ENCODE measurements at places on chromosomes 7 and 10. TPM values are rescaled to one million over a fixed set of nuclear protein-coding genes. Genes with fewer than 3 reads are reported as not detected.

Gene SLC26A5
- not detected for total RNA-seq

Gene GPNMB
- 0.91 TPM for total RNA-seq

Gene PTPN20
- not detected for total RNA-seq

DNA sequence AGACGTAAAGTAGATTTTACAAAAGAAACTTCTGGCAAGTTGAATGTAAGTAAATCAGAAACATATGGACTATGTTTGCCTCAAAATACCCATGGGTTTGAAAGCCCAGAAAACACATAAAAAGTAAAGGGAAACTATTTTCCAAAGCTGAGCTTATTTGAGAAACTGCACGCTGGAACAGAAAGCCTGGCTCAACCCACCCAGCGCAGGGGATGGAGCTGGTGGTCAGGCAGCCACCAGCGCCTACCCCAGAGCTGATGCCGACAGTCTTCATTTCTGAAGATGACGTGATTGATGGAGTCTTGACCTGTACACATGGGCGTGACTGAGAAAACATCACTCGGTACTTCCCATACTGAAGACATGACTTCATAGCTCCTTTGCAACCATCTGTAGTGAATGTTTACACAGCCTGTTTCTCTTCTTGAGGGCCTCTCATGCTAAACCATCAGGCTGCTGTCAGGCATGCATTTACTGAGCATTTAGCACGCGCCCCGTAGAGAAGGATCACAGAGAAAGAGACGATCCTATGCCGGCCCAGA, 232.6 kb upstream of the AUTS2 start:
- peak overlapping the region; percentile 15 for H3K27ac ChIP-seq
- peak; percentile 67 for DNase-seq
- peaks cover 15% of the 10 kb centered on the region for H3K4me1 ChIP-seq
- no peak overlapping the region for H3K4me3 ChIP-seq
- no peaks in the 10 kb centered on the region for H3K36me3 ChIP-seq
- no peaks in the 10 kb centered on the region for H3K27me3 ChIP-seq

- H3K4me3 ChIP-seq: no peak overlapping the region
- no peaks in the 10 kb centered on the region for H3K27me3 ChIP-seq
- H3K4me1 ChIP-seq: peaks cover 30% of the 10 kb centered on the region
- no peak overlapping the region for H3K27ac ChIP-seq
- no peak for DNase-seq
These were observed 4.8 kb upstream of the CPA4 start for GRCh38 chr7:130288168-130288567.

- no peak overlapping the region for H3K27ac ChIP-seq
- no peak for DNase-seq
- H3K27me3 ChIP-seq: no peaks in the 10 kb centered on the region
- H3K4me1 ChIP-seq: peaks cover 12% of the 10 kb centered on the region
These were observed 155.6 kb upstream of the AGR3 start for GRCh38 chr7:17037356-17037755.

DNA sequence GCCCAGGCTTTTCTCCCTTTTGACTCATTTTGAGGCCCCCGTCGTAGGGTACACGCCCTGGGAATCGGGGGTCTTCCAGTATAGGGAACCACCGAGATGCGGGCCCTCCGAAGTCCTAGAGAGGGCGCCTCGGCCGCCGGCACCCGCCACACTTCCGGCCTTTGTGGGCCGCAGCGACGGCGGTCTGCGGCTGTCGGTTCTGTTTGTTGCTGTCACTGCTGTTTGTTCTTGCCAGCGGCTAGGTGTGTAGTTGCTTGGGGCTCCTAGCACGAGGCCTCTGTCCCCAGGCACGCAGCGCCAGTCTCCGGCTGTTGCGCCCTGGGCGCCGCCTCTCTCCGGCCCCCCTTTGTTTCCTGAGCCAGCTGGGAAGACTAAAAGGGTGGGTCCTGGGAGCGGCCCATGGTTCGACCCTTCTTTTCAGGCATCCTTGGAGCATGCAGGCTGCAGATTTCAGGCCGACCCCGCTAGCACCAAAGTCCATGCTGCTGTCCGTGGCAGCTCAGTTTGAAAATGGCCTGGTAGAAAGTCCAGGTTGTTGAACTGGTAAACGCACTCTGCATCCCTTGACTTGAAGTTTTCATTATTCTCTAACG, 17.8 kb upstream of the ZKSCAN1 start:
- H3K27ac ChIP-seq: no peak overlapping the region
- no peak for DNase-seq
- no peaks in the 10 kb centered on the region for H3K36me3 ChIP-seq
- H3K27me3 ChIP-seq: no peaks in the 10 kb centered on the region

GRCh38 chr7:32670110-32671025, 175.1 kb downstream of the AVL9 start:
- no peaks in the 10 kb centered on the region for H3K27me3 ChIP-seq
- peak overlapping the region; percentile 76 for H3K27ac ChIP-seq
- H3K4me3 ChIP-seq: peak overlapping the region; percentile 25
- peak; percentile 67 for DNase-seq

- H3K27ac ChIP-seq: peak overlapping the region; percentile 42
- no peaks in the 10 kb centered on the region for H3K36me3 ChIP-seq
- no peaks in the 10 kb centered on the region for H3K4me1 ChIP-seq
- peak; percentile 30 for DNase-seq
- no peak overlapping the region for H3K4me3 ChIP-seq
- no peaks in the 10 kb centered on the region for H3K27me3 ChIP-seq
These were observed 155.7 kb downstream of the PTPRN2 start for GRCh38 chr7:158431941-158432347.

DNA sequence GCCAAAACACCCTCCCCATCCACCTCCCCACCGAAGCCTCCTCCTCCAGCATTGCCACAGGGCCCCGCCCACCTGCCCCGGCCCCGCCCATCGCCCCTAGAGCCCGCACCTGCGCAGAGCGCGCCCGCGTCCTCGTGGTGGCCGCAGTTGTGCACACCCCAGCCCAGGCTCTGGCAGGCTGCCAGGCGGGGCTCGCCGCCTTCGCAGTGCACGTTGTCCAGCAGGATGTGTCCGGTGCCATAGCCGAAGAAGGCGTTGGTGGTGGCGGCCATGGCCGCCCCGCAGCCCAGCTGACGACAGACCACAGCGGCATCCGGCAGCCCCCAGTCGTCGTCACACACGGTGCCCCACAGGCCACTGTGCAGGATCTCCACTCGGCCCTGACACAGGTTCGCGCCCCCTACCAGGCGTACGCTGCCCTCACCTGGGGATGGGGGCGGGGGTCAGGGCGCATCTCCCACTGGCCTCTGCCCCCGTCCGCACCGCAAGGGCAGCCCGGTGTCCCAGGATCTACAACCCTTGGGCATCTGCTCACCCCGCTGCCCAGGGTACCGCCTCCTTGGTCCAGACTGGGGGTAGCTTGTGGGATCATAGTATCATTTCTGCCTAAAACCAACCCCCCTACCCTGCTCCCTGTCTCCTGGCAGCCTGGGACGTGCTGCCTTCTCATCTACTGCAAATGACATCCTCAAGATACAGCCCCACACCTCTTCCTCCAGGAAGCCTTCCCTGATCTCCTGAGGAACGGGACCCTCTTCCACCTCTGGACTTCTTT, 11.9 kb downstream of the SSC4D start:
- no peaks in the 10 kb centered on the region for H3K27me3 ChIP-seq
- H3K4me3 ChIP-seq: peak overlapping the region; percentile 52
- no peaks in the 10 kb centered on the region for H3K36me3 ChIP-seq
- H3K27ac ChIP-seq: no peak overlapping the region
- peak; percentile 25 for DNase-seq
